ENCODE measurements at places on chromosomes 2 and 18.

GRCh38 chr2:100984892-100985307, 17.2 kb upstream of the RPL31 start:
- peak; percentile 75 for DNase-seq

- DNase-seq: no peak
These were observed 82.6 kb downstream of the ZNF532 start for GRCh38 chr18:58947136-58947732.

DNA sequence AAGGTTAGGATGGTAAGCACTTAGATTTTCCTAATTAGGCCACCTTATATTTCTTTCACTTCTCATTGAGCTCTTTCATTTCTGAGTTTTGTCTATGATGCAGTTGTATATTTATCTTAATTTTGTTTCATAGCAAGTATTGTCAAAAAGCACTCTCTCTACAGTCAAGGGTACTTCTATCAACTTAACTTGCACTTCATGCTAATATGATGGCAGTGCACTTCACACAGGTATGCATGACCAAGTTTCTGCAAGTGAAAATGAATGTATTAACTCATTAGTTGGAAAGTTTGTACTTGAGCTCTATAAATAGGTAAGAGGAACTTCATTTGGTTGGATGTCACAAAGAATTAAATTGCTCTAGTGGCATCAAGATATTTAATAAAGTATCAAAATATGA, 51.5 kb upstream of the CDH19 start:
- no peak for DNase-seq

DNA sequence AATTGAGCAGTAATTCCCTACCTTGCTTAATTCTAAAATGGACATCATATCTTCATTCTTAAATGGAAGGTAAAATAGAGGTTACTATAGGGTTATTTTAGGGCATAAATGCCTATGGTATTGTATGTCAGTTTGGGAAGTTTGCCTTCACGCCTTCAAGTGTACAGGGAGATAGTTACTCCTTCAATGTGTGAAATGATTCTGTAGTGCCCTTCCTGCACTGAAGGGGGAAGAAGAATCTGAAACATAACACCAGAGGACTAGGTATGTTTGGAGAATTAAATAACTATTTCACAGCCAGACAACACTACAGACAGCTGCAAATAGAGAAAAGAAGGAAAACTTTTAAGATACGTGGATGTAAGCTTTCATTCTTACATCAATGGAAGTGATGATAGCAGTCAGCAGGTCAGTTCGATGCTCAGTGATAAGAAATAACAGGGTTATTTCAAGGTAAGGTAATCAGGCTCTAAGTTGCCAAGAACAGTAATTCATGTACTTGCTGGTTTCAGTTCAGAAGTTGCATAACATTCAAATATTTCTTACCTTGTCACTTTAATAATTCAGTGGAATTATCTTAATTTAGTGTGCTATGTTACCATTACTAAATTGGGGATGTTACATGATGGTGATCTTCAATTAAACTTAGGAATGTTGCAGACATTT, 4.0 kb downstream of the PKP4 start:
- DNase-seq: no peak

GRCh38 chr2:201932511-201932910, 101.1 kb upstream of the FZD7 start:
- no peak for DNase-seq

DNA sequence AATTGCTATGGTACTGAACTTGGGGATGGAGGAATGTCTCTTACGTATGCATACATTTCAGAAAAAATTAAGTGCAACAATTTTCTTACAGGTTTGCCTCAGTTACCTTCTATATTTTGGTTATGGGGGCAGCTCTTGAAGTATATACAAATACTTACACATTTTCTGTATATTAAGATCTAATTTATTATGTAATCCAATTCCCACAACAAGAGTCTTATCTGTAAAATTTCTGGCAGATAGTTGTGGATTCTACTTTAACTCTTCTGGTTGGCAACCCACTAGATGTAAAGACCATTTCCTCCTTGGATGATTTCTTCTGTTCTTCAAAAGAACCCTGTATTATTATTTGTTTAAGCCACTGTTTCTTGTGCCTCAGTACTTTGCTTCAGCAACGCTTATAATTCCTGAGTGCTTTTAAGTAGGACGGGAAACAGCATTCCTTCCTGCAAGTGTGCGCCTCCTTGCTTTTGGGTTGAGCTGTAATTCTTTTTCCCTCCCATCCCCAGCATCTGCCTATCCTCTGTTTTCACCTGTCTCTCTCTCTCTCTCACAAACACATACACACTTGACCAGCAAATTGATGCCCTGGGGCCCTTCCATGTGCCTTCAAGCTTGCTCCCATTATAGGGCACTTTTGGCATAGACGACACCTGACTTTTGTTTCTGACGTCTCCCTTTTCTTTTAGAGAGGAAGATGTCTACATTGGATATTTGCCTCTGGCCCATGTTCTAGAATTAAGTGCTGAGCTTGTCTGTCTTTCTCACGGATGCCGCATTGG, 61.4 kb downstream of the ACSL3 start:
- DNase-seq: no peak

- DNase-seq: no peak
These were observed 1695.0 kb upstream of the CELF4 start for GRCh38 chr18:39260565-39260964.

DNA sequence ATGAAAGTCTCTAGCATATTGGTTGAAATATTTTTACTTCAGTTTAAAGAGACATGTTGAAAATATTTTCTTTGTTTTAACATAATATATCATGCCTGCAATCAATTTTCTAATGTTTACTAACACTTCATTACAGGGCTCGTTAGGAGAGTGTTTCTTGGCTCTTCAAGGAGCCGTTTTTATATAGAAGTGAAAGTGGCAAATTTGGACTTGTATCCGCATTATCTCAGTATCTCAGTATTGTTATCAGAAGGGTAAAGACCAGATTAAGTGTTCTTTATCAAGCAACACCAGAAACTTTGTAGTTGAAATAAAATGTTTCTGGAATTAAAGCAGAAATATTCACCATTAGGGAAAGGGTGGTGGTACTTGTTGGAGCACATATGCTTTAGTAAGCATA, 97.8 kb downstream of the BABAM2 start:
- no peak for DNase-seq

GRCh38 chr2:102181919-102182635, 4.7 kb upstream of the IL1RL2 start:
- no peak for DNase-seq

GRCh38 chr2:73984203-73984921, at the start of gene TET3:
TET3 (plus strand) TSS chr2:73984910; CDS start chr2:73986404, 1,494 bp downstream.
- DNase-seq: no peak

GRCh38 chr2:36458106-36458505, 102.5 kb downstream of the CRIM1 start:
- DNase-seq: no peak

GRCh38 chr2:66236067-66236685, 198.7 kb upstream of the MEIS1 start:
- DNase-seq: no peak

- no peak for DNase-seq
These were observed 573.7 kb upstream of the NXPH2 start for GRCh38 chr2:139353874-139354273.

DNA sequence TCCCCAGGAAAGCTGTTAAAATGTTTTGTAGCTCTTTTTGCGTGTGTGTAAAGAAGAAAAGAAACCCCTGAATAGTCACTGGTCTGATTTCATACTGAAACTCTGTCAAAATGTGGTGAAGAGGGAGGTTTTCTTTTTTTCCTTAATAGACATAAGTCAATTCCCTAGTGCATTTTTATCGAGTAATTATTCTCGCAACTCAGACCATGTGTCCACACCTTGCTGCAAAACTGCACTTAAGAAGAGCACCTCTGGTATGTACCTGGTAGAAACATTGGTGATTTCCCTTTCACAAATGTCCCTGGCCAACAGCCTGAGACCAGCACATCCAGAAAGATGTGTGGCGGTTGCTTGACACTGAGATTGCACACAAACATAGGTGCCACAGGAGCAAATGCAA, 159.9 kb downstream of the ZNF521 start:
- no peak for DNase-seq

DNA sequence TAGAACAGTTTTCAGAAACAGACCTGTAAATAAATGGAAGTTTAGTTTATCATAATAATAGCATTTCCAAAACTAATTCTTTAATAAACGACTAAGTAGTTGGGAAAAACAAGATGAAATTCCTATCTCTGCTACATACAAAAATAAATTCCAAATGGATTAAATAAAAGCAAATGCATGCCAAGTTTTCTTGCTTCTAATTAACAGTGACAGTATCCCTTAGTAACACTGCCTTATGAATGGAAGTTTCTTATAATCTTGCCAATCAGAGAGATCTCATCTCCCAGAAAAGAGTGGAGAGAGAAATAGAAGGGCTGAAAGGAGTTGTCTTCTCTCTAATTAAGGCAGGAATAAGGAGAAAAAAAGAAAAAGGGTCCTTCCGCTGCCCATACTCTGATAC, 133.9 kb downstream of the GFPT1 start:
- DNase-seq: no peak

DNA sequence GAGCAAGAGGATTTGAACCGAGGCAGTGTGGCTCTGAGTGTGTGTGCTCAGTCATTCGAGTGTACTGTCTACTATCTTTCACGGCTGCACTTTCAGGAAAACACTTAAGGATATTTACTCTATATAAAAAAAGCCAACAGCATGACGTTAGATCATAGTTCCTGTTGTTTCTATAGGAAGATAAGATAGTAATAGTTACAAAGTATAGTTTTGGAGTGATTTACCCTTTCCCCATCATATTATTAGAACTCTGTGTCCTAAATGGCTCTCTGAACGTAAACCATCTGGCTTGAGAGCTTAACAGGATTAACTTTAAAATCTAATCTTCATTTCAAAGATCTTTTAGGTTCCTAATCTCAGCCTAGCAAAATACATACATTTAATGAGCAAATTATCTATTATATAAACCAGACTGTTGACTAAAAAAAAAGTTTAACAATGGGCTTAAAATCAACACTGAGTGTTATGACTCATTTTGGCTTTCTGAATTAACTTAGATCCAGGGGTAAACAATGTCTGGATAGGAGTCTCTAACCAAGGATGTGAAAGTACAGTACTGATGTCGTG, 150.3 kb upstream of the DNMT3A start:
- no peak for DNase-seq

DNA sequence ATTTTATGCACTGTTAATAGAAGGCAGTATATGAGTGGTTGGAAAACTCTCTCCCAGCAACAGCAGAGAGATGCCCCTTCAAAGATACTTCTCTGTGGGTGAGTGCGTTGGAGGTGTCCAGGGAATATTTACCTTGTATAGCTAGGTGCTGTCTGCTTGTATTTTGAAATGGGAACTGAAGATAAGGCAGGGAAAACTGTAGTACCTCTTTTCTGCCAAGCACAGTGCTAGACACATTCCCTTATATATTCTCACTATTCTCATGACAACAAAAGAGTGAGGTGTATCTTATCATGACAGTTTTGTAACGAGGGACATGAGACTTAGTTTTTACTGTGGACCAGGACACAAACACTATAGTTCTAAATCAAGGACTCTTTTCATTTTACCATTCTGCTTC, 2.1 kb downstream of the TTC39C start:
- DNase-seq: no peak

GRCh38 chr2:101096619-101097142, 54.5 kb downstream of the TBC1D8 start:
- no peak for DNase-seq

DNA sequence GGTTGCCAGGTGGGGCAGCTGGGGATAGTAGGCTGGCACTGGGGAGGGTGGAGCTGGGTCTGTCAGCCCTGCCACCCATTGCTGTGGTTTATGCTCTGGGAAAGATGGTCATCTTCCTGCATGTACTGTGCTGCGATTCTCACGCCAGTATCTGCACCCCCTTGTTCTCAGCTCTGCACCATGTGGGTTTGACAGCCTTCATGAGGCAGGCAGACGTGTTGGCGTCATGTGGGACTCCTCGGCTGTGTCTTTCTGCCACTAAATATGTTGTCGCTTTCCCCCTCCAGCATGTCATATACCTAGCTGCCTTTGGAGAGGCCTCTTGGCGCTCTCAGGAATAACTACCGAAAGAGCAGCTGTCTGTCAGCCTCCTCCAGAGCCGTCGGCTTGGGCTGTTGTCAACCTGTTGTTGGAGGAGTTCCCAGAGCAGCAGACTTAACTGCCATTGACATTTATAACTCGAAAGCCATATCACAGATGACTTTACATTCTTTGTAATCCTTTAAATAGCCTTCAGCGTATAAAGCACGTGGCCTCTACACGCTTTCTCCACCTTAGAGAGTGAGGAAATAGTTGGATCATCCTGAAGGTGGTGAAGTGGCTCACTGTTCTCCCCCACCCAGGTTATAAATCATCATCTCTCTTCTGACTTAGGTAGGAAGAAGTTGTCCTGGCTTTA, 80.4 kb upstream of the MGAT5 start:
- DNase-seq: no peak

DNA sequence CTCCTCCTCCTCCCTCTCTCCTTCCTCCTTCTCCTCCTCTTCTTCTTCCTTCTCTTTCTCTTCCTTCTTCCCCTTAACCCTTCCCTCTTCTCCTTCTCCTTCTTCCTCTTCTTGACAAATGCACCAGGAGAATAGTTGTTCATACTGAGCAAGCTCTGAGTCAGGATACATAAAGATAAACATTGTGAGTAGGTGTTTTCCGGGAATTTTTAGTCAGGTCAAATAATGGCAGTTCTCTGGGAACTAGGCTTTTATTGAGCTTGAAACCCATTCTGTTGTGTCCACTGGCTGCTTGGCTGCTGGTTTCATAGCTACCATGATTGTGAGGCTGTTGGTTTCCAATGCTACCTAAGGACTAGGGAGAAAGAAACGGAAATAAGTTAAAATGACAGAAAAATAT, 1144.7 kb upstream of the DDX18 start:
- no peak for DNase-seq

- no peak for DNase-seq
These were observed 26.6 kb downstream of the ONECUT2 start for GRCh38 chr18:57461652-57462269.

GRCh38 chr2:43461453-43462073, 134.3 kb downstream of the THADA start:
- no peak for DNase-seq
